ENCODE measurements at places on chromosomes 2 and 18. TPM values are rescaled to one million over a fixed set of nuclear protein-coding genes. Genes with fewer than 3 reads are reported as not detected.

DNA sequence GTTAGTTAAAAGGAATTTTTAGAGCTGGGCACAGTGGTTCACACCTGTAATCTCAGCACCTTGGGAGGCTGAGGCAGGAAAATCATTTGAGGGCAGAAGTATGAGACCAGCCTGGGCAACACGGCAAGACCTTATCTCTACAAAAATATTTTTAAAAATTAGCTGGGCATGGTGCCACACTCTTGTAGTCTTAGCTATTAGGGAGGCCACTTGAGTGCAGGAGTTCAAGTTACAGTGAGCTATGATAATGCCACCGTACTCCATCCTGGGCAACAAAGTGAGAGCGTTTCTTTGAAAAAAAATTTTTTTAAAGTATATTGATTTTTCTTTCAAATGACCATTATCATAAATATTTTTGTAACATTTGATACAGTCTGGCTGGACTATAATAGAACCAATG, 93.6 kb upstream of the FAM117B start:
- no peaks in the 10 kb centered on the region for H3K27me3 ChIP-seq
- H3K27ac ChIP-seq, result no peak overlapping the region
- DNase-seq, result no peak
- H3K36me3 ChIP-seq, result peaks cover 4% of the 10 kb centered on the region
- H3K4me3 ChIP-seq, result no peak overlapping the region
- H3K4me1 ChIP-seq, result no peaks in the 10 kb centered on the region

DNA sequence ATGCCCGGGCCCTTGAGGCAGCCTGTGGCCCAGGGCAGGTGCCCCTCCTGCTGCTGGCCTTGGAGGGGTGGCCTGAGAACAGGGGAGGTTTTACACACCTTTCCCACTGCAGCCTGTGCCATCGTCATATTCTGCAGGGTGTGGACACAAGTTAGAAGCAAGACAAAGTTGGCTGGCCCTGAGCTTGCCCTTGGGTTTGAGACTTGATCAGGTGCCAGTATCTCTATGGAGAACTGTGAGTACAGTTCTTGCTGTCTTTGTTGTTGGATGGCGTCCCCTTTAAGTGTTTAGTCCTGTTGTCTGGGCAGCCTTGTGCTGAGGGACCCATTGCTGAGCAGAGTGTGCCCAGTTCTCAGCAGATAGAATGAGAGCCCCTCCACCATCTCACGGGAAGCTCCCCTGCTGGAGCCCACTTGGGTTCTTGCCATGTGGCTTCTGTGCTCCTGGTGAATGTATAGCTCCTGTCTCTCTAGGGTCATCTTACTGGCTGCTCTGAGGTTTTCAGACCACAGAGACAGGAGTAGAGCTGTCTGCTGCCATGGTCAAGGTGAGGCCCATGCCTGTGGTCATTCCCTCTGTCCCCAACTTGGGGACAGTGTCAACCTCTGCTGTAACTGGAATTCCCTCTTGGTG, 115.9 kb downstream of the SH3RF3 start:
- no peak overlapping the region for H3K27ac ChIP-seq
- no peak for DNase-seq
- H3K4me3 ChIP-seq, result no peak overlapping the region

GRCh38 chr2:72947952-72948830, 30.9 kb downstream of the EMX1 start:
- no peaks in the 10 kb centered on the region for H3K4me1 ChIP-seq
- peaks cover 2% of the 10 kb centered on the region for H3K36me3 ChIP-seq

DNA sequence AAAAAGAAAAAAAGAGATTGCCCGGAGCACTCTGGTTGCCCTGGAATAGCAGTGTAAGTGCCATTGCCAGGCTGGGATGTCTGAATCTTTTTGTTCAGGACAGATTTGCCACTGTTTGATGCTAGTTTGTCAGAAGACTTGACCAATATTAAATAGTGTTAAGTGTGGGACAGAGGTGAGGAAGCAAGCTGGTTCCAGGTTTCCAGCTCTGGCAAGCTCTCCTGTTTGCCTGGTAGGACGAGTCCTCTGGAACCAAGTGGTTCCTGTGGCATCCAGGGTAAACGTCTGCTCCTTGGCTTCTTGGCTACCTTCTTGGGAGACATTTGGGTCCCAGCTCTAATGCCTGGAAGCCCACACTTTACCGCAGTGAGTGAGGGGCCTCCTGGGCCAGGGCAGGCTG, 20.8 kb upstream of the IGFBP5 start:
- H3K4me1 ChIP-seq, result no peaks in the 10 kb centered on the region
- no peaks in the 10 kb centered on the region for H3K36me3 ChIP-seq
- H3K27ac ChIP-seq, result no peak overlapping the region
- H3K27me3 ChIP-seq, result no peaks in the 10 kb centered on the region
- no peak overlapping the region for H3K4me3 ChIP-seq
- DNase-seq, result no peak

GRCh38 chr2:198187841-198188240, 383.4 kb downstream of the PLCL1 start:
- H3K27ac ChIP-seq, result no peak overlapping the region
- no peak for DNase-seq
- H3K4me3 ChIP-seq, result no peak overlapping the region

GRCh38 chr2:46574457-46575355, 95.3 kb downstream of the TMEM247 start:
- no peaks in the 10 kb centered on the region for H3K4me1 ChIP-seq
- DNase-seq, result no peak
- no peaks in the 10 kb centered on the region for H3K36me3 ChIP-seq
- no peak overlapping the region for H3K27ac ChIP-seq
- H3K4me3 ChIP-seq, result no peak overlapping the region

DNA sequence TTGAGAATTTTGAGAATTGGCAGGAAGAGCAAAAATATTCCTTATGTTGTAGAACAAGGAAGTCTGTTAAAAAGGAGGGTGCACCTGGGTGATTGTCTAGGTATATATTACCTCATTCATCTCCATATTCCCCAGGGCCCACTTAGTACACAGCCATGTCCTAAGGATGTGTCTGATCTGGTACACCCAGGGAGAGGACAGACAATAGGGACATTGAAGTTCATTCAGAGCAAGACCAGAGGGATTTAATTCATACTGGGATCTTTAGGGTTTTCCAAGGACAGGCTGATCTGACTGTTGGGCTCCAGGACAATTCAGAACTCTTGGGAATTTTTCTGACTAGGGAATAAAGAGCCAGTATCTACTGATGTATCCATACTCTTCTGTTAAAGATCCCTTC, 112.1 kb downstream of the PHLPP1 start:
- no peaks in the 10 kb centered on the region for H3K27me3 ChIP-seq
- peaks cover 2% of the 10 kb centered on the region for H3K36me3 ChIP-seq
- H3K27ac ChIP-seq, result no peak overlapping the region
- H3K4me1 ChIP-seq, result no peaks in the 10 kb centered on the region
- H3K4me3 ChIP-seq, result no peak overlapping the region
- no peak for DNase-seq

- H3K27ac ChIP-seq, result no peak overlapping the region
- no peaks in the 10 kb centered on the region for H3K36me3 ChIP-seq
- peaks cover 3% of the 10 kb centered on the region for H3K27me3 ChIP-seq
- H3K4me1 ChIP-seq, result no peaks in the 10 kb centered on the region
- H3K4me3 ChIP-seq, result no peak overlapping the region
Observed at GRCh38 chr2:220077488-220077887, 450.1 kb downstream of the SLC4A3 start.

The MYO7B gene
- polyA plus RNA-seq, result 254 TPM

The CCBE1 gene
- polyA plus RNA-seq, result 2.5 TPM

The COLEC12 gene
- polyA plus RNA-seq, result 19.1 TPM

The SP140 gene
- 2.2 TPM for polyA plus RNA-seq

The WDFY1 gene
- polyA plus RNA-seq, result 56.7 TPM

The EMX1 gene
- 0.22 TPM for polyA plus RNA-seq

The KIAA2012 gene
- polyA plus RNA-seq, result 0.28 TPM
